Stimulated activated CD8-positive, alpha-beta memory T cell treated with anti-CD3 and anti-CD28 coated beads, Interleukin-15, amount 100 ng/mL, for 48 hours (primary cell): ENCODE measurements at places on chromosomes 12 and 14.

DNA sequence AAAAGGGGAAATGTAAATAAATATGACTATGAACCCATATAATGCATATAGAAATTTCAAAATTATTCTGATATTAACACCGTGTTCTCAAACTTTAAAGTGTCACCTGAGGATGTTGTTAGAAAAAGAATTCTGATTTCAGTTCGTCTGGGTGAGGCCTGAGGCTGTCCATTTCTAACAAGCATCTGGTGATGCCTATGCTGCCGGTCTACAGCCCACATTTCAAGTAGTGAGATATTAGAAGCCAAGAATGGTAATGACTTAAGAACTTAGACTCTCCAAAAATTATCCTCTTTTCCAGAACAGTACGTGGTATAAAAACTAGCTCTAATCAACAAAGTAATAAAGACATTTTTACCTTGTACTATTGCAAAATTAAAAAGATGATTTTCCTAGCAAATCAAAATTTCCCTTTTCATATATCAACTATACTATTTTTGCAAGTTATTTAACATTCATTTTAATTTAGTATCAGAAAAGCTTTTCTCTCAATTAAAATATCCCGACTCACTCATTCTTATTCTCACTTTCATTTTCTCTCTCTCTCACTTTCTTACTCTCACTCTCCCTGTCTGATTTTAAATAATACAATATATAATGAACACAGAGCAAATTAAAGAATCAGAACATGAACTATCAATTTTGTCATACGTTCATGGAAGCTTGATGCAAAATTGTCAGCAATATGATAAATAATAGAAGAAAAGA is 35.0 kb downstream of the PIK3C2G start:
- DNase-seq, result no peak

DNA sequence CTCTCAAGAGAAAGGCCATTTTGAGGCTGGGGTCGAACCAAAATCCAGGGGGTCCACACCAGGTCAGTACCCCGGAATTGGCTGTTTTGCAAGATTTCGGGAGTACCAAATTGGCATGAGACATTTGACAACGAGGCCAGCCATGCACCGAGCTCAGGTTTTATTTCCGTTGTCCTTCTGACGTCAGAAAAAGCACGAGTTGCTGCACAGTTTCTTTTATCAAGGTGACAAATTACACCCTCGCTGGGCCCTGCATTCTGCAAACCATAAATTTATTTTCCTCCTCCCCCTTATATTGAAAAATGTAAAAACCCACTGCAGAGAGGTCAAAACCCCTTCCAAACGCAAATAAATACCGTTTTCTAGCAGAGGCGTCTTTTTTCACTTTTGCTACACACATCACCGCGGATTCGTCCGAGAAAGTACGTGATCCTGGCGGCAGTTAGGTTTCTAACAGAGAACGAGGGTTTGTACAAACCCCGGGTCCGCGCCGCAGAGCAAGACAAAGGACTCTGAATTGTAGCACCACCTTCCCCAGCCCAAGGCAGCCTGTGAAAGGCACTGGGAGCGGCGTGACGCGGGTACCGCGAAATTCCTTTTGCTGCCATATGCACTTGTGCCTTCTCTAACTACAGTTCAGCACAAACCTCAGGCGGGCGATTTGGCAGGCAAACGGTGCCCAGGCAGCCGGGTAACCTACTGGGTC is 1.8 kb downstream of the SLC38A1 start:
- peak; percentile 34 for DNase-seq

- no peak for DNase-seq
Observed at GRCh38 chr12:103401421-103401820, 94.3 kb downstream of the C12orf42 start.

GRCh38 chr12:93093243-93093642 is 164.1 kb upstream of the EEA1 start:
- DNase-seq, result no peak

- DNase-seq, result no peak
Observed at GRCh38 chr14:33568935-33569579, 381.8 kb downstream of the EGLN3 start.

GRCh38 chr14:78313499-78313898 is 143.3 kb downstream of the NRXN3 start:
- no peak for DNase-seq

GRCh38 chr14:96351986-96352385 is 11.2 kb downstream of the ATG2B start:
- no peak for DNase-seq

- peak; percentile 22 for DNase-seq
Observed at GRCh38 chr12:69240631-69240995, 1.2 kb downstream of the CPSF6 start.
